DMS79 treated with DMSO at 0.1 percent for 48 hours (cell line): ENCODE measurements at places on chromosomes 7 and 10.

DNA sequence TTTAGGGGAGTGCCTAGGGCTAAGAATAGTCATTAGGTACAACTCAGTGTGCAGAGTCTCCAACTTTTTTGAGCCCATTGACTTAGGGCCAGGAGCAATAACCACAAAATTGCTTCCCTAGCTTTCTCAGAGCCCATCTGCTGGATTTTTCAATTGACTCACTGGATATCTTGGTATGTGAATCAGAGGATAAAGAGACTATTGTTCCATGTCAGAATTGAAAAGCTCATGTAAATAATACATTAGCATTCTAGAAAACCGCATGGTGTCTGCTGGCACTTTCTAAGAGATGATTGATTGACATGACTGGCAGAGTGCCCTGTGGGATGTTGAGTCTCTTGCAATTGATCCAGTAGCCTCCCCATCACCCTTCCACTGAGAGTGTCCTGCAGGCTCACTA lies 246.2 kb downstream of the CCDC7 start:
- no peak for DNase-seq

DNA sequence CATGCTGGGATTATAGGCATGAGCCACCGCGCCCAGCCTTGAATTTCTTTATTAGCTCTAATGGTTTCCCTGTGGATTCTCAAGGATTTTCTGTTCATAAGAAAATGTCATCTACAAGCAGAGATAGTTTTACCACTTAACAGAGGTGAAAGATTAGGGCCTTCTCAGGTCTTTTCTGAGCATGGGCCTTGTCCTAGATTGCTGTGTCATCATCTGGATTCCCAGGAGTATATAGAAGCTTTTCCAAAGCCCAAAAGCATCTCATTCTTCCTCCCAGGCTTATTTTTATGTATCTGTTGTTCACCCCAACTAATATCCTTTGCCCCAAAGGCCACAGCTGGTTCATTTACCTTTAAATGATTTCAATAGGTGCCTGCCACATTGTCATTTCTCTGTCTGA lies 13.7 kb upstream of the ZNF248 start:
- DNase-seq: no peak

- DNase-seq: no peak
Observed at GRCh38 chr10:129840196-129840590, 123.9 kb downstream of the EBF3 start.

GRCh38 chr7:74462707-74463100 lies 9.0 kb downstream of the GTF2IRD1 start:
- no peak for DNase-seq
